ENCODE measurements at places on chromosomes 11 and 22.

GRCh38 chr11:80900265-80900664, 1459.4 kb upstream of the TENM4 start:
- DNase-seq = no peak

- DNase-seq = no peak
Observed at GRCh38 chr11:111363985-111364384, 15.1 kb downstream of the POU2AF1 start.

DNA sequence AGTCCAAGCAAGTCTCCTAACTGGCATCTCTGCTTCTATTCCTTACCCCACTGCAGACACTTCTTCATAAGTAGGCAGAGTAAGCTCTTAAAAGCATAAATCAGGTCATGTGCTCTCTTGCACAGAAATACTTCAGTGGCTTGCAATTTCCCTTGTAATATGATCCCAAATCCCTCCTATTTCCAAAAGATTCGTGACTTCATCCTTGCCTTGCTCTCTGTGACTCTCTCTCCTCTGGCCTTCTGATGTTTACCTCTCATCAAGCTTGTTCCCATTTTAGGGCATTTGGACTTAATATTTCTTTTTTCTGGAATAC, 37.4 kb upstream of the NCR3LG1 start:
- peak; percentile 87 for DNase-seq

DNA sequence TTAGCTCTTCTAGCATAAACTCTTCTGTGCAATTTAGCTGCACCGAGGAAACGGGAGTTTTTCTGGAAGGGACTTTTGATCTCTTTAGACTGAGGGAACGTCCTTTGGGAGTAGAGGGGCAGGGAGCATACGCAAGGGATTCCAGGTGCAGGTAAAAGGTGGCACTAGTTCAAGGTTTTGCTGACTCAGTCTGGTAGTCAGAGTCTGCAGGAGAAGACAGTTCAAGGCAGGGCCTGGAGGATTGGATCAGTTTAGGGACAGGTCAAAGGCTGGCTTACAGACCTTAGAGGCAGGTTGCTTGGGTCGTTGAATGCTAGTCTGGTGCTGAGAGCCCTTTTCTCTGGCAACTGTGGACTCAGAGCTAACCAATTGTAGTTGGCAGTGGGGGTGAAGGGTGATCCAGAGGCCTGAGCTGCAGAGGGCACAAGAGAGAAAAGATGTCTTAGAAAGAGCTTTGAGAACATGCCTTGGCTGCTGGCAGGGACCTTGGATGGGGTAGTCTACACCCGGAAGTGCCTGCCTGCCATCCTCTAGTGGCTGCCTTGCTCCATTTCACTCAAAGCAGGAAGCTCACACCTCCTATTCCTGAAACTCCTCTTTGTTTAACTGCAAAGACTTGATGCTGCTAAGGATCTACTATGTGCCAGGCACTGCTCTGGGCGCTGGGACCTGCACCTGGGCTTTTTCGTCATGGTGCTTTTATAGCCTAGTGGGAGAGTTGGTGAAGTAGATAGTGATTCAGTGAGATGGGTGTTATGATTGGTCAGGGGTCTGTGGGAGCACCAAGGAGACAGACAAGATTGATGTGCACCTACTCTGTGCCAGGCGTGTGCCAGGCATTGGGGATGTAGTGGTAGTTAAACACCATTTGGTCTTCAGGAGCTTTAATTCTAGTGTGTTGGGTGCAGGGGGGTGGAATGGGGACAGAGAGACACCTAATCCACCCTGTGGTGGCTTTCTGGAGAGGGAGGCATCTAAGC, 17.1 kb downstream of the MIAT start:
- DNase-seq = no peak

DNA sequence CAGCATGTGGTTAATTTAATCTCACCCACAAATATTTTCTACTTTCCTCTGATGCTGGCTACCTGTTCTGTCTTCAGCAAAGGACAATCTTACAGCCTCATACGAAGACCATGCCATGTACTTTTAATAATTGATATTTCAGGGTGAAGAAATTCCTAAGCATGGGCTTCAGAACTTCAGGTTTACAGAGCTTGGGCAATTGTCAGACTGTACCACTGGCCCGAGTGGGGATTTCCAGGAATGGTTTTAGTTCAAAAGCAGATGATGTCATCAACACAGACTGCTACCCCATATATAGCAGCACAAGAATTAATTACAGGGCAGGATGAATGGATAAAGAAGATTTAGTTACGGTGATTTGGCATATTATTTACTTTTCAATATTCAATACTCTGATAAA, 171.8 kb downstream of the ETS1 start:
- no peak for DNase-seq

- peak; percentile 30 for DNase-seq
Observed at GRCh38 chr11:126265811-126266210, 2.9 kb downstream of the SRPRA start.

DNA sequence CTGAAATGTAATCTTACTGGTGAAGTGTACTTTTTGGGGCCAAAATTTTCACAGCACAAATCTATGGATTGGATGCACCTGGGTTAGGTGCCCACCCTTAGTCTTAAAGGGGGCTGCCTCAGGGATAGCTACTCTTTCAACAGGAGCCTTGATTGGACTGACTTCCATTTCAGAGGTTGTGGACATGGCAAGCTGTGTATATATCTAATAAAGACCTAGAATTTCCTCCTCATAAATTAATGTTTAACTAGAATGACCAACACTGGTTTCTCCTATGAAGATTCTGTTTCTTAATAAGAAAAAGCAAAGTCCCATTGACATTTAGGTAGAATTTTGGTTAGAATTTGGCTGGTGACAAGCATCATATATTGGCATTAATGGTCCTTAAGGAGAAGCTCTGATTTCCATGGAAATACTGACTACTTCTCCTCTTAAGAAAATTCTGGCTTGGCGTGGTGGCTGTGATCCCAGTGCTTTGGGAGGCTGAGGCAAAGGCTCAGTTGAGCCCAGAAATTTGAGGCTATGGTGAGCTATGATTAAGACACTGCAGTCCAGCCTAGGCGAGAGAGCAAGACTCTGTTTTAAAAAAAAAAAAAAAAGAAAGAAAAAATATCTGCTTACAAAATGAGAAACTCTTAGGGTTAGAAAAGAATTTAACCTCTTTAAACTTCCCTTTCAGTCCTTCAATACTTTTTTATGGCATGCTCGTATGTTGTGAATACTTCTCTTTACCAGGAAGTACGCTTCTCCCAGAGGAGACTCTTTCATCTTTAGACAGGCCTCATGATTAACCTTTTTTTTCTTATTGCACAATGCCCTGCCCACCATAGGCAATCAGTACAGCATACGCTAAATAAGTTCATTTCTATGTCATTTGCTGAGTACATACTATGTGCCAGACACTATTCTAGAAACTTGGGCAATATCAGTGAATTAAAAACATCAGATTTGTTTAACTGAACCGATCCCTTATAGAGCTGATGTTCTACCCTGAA, 77.2 kb downstream of the PRR5L start:
- DNase-seq = no peak

- DNase-seq = no peak
Observed at GRCh38 chr11:115919341-115920091, 415.3 kb upstream of the CADM1 start.

DNA sequence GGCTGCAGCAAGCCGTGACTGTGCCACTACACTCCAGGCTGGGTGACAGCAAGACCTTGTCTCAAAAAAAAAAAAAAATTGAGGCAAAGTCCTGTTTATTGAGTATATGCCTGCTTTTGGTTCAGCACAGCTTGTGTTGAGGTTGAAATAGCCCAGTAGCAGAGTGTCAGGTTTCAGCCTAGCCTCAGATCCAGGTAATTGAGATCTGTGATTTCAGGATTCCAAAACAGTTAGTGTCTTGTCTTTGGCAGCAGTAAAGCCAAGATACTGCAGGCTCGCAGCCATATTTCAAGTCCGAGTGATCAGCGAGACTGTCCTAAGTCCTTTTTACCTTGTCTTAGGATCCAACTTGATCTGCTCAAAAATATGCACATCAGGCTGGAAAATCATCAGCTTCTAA, 27.0 kb downstream of the CUL5 start:
- DNase-seq = no peak

DNA sequence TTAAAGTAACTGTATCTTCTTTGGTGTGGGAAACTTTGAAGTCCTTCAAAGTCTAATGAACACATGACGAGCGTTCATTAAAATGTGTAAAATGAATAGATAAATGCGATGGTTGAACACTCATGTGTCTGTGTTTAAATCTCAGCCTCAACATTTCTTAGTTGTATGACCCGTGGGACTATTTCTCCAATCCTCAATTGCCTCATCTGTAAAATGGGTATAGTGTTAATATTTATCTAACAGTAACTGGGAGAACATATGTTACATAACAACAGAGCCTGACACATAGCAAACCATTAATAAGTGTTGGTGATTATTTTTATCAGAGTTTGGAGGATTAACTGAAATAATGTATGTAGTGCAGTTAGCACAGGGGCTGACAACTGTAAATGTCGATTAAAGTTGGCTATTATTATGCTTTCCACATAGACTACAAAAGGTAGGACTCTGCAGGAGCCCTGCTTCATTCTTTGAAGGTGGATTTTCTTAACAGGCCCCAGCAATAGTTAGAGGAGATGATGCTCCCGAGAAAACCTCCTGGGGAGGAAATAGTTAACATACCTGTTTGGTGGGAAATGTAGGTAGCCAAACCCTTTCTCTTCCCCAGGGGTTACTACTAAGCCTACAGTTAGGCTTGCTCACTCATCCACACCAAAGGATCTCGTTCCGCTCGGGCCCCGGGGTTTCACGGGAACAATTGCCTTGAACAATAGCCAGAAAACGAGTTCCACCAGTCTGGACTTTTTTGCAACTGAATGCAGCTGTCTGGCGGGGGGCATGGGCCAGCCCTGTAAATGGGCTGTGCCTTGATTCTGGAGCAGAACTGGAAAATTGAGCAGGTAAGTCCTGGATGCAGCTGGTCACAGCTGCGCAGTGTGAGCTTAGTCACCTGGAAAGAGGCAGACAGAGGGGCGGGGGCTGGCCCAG, 133.4 kb downstream of the DBX1 start:
- no peak for DNase-seq

GRCh38 chr22:44606126-44606525, 95.9 kb upstream of the PRR5 start:
- no peak for DNase-seq

- DNase-seq = no peak
Observed at GRCh38 chr11:134670247-134670782, 258.3 kb upstream of the B3GAT1 start.

GRCh38 chr22:49298834-49299750, 528.6 kb downstream of the BRD1 start:
- no peak for DNase-seq

GRCh38 chr22:48188231-48188721, 1425.8 kb downstream of the TBC1D22A start:
- peak; percentile 3 for DNase-seq

DNA sequence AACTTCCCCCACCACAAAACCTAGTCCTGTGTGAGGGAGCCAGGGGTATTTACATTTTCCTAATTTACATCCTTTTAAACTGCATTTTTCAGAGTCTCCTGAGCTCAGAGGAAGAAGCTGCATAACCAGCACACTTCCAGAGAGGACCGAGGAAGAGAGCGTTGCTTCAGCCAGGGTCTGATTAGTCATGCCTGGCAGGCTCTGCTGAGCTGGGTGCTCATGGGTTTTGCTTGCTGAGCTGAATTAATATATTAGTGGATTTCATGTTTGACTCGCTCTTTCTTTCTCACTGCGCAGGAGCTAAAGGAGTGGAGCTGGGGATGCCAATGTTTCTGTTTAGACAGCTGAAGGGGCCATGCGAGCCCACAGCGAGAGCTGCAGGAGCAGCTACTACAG, 539.3 kb upstream of the B3GAT1 start:
- peak; percentile 87 for DNase-seq

- peak; percentile 94 for DNase-seq
Observed at GRCh38 chr11:124898263-124898680, 607 bp upstream of the ROBO4 start.

- peak; percentile 42 for DNase-seq
Observed at GRCh38 chr11:112255067-112255720, 5.5 kb downstream of the PLET1 start.
